NCI-H1930 (cell line): ENCODE measurements at places on chromosomes 6 and 20.
A peak's percentile ranks its signal among the peaks of the same experiment; 100 is the strongest.

DNA sequence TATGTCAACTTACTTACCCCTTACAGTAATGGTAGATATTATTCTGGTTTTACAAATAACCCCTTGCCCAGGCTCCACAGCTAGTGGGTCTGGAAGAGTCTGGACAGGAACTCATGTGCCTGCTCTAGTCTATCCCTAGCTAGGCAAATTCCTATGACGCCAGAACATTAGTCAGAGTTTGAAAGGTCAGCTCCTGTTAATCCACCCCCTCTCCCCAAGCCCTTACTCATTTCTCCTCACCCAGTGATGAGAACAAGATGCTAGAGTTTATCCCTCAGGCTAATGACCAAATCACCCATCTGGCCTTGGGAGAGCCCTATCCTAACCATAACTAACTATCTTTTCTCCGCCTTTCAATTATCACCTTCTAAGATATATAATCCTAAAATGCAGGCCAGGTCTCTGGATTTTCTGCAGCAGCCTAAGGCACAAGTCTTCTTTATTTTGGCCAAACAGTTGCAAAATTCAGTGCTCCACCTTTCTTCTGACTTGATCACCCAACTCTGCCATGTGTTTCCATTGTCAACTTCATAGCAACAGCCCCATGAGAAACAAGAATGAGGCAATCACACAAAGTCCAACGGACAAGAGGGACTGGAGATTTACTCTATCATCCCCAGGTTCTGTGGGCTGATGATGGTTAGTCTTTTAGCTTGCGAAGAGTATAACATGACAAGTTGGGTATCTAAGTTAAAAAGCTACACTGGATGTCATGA, 113.3 kb downstream of the TASP1 start:
- DNase-seq = no peak

- DNase-seq = no peak
Measured at GRCh38 chr6:17957904-17958620, 29.4 kb downstream of the KIF13A start.

GRCh38 chr20:58471193-58472164, 43.7 kb downstream of the APCDD1L start:
- DNase-seq = no peak

DNA sequence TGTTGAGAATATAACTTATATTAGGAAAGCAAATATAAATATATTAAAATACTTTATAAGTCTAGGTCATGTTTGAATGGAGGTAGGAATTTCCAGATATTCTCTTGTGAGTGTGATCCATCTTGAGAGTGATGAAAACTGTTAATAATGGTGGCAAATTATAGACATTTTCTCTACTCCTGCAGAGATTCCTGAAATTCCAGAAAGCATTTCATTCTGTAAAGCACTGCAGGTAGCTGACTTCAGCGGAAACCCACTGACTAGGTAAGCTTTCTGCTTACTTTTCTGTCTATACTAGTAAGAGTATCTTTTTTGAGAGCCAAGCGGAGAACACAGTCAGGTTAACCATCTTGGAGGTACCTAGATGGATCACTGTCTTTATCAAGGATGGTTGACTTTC, 84.0 kb downstream of the LRRC1 start:
- DNase-seq = no peak

DNA sequence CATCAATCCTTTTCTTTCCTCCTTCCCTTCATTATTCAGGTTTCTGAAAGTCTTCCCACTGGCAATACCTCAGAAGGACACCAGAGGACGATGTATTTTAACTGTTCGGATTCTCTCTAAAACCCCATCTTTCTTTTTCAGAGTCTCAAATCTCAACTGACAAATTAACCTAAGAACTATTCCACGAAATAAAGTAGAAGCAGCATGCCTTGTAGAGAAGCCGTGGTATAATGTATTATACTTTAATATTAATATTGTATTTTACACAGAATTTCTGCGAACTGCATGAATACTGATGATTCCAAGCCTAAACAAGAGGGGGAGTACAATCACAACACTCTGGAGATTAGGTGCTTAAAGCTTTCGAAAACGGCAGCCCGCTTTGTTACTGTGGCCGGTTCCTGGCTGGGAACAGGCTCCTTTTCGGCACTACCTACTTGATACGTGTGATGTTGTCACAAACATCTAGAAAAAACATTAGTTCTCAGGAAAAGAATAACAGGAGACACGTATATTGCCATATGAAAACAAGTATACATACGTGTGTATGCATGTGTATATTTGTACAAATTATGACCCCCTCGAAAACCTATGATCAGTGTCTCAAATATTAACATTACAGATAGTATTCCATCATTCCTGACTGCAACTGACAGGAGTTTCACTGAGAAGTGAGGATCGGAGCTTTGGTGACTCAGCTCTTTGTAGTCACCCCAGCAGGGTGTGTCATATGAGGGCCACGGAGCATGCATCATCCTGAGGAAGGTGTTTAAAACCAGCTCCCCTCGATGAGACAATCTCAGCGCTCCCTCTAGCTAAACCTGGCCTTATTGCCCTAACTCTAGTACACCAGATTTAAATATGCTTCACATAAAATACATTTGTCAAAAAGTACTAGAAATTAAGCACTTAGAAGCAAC, 319.7 kb upstream of the TCF21 start:
- DNase-seq = peak; percentile 33

DNA sequence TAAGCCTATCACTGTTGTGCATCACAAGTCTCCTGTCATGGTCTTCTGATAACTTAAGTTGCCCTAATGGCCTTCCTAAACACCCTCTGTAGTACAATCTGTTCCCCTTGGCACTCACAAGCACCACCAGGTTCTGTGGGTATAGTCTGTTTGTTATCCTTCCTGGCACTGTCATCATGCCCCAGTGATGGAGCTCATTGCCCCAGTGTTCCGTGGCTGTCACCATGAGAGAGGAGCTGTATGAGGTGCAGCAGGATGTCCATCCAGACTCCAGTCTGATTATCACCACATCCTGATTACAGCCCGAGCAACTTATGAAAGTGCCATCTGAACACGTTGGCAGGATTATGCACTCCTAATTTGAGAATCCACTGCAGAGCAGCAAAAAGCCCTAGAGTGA, 380.1 kb downstream of the FRK start:
- no peak for DNase-seq

DNA sequence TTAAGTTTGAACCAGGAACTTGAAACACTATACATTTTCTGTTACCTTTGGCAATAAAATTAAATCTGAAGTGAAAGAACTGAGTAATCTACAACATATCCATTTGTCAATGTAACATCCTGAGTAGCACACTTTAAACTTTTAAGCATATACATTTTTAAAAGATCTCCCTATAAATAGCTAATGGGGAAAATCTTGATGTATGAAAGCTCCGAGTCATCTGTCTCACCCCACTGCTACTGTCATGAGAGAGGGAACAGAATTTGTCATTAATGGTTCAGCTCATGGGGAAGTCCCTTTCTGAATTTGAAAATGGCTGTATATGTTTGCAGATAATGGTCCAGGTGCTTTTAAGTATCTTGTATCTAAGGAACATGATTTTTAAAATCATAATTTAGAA, 55.2 kb upstream of the NOX3 start:
- no peak for DNase-seq

- DNase-seq = no peak
Measured at GRCh38 chr20:33162753-33163152, 5.2 kb upstream of the BPIFA2 start.

DNA sequence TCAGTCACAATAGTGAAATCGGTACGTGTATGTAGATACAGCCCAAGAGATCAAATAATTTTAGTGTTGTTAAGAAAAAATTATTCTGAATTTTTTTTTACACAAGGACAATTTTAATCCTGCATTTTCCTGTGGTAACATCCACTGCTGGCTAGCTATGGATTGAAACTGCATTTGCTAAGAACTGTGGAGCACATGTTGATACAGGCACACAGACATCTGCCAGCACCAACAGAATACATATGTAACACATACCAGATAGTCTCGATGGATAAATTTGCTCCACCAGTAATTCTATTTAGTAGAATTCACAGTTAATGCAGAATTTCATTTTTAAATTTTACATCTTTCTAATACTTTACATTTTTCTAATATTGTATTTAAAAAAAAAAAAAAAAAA, 2.2 kb downstream of the ASIP start:
- DNase-seq = no peak

DNA sequence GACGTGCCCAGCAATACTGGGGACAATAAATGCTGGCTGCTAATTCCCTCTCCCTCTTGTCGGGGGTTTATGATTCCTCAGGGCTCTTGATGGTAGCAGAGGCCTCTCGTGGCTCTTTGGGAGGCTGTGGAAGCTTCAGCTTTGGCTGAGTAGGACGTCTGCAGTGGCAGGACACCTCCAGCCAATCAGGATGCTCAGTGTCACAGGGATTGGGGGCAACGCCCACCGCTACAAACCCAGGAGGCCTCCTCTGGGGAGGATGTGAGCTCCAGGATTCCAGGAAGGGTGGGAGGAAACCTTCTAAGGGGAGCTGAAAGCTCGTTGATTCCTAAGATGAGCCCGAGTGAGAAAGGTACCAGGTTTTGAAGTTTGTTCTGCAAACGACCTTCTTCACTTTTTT, 19.4 kb downstream of the RSPO4 start:
- DNase-seq = no peak

GRCh38 chr6:168867247-168868102, 386.2 kb downstream of the THBS2 start:
- no peak for DNase-seq

GRCh38 chr6:13272131-13273046, 55.9 kb downstream of the TBC1D7 start:
- no peak for DNase-seq

DNA sequence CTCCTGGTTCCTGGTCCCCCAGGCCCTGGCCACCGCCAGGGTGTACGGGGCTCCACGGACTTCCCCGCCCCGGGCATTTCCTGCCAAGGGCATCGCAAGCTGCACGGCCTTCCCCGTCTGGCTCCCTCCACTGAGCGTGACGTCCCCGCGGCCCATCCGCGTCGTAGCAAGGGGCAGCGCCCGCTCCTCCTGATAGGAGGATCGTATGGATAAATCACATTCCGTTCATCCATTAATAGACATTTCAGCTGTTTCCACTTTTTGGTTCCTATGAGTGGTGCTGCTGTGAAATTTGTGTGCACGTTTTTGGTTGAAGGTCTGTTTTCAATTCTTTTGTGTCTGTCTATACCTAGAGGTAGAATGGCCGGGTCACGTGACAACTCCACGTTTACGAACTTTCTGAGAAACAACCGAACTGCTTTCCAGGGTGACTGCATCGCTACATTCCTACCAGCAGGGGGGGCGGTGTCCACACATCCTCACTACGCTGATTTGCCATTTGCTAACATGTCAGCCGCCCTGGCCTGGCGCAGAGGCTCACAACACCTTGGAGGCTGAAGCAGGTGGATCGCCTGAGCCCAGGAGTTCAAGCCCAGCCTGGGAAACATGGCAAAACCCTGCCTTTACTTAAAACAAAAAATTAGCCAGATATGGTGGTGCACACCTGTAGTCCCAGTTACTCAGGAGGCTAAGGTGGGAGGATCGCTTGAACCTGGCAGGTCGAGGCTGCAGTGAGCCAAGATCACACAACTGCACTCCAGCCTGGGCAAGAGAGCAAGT, 37.7 kb downstream of the KCNQ2 start:
- DNase-seq = peak; percentile 51

DNA sequence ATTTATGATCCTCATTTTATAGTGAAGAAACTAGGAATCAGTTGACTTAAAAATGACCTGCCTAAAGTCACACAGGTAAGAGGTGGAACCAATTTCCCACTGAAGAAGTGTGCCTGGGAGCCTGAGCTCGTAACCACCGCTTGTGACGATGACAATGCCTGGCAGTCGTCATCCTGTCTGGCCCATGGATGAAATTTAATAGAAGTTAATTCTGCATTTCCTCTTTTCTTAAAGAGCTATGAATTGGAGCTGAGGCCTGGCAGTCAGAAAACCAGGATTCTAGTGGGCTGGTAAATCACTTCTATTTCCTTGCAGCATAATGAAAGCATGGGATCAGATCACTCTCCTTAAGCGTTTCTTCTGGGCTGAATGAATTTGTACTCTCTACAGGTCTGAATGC, 200.0 kb upstream of the SGK1 start:
- no peak for DNase-seq

DNA sequence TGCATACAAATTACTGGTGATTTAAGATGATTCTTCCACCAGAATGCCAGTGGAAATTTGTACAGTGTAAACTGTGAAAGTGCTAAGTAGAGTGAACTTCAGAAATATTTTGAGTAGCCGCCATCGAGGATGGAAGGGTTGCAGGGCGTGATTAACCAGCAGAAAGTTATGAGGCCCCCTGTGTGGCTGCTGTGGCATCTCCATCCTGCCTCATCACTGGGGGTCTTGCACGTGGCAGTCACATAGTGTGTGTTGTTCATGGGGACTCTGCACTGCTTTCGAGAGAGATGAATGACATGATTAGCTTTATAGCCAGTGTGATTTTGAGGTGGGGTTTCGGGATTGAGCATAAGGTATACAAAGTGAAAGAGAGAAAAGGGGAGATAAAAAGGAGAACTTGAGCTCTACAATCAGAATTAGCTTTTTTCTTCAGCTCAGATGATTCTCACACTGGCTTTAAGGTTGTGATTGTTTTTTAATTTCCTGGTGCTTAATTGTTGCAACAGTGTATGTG, 26.4 kb downstream of the KCTD20 start:
- DNase-seq = no peak

DNA sequence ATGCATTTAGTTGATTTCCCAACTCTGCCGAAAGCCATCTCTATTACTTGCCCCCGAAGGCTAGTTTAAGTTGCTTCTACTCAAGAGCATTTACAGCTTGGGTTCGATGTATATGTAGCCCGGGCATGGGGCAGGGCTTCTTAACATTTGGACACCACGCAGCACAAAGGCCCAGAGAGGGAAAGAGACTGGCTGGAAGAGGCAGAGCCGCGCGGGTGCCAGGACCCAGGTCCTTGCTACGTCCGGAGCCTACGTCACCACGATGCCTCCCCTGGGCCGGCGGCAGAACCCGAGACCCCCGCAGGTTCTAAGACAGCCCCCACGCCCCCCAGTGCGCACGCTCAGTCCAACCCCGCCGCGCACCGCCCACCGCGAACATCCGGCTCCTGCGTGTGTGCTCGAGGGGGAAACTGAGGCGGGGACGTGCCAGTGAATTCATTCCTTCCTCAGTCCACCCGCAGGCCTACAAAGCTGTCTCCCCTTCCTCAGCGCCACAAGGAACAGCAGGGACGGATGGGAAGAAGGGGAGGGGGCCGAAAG, 367 bp upstream of the PCIF1 start:
- peak; percentile 86 for DNase-seq

DNA sequence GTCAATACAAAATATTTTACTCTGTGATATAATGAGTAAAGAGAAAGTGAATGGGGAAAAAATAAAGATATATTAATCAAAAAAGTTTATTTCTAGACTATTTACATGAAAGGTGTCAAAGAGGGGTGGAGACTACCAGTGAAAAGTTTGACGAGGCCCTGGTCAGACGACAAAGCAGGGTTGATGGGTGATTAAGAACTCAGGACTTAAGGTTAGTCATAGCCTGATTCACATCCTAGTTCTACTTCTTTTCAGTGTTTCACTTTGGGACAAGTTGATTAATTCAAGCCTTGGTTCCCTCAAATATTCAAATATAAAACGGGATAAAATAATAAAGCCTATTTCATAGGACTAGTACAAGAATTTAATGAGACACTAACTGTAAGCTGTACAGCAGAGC, 178.2 kb upstream of the HS3ST5 start:
- DNase-seq = no peak

GRCh38 chr6:165580136-165580535, 82.9 kb downstream of the PDE10A start:
- no peak for DNase-seq
